ENCODE measurements at places on chromosomes 1 and 21.

- DNase-seq, result no peak
Observed at GRCh38 chr21:23021481-23021880, 2023.3 kb downstream of the NCAM2 start.

GRCh38 chr21:45959779-45960390, 21.7 kb upstream of the COL6A1 start:
- DNase-seq, result no peak

DNA sequence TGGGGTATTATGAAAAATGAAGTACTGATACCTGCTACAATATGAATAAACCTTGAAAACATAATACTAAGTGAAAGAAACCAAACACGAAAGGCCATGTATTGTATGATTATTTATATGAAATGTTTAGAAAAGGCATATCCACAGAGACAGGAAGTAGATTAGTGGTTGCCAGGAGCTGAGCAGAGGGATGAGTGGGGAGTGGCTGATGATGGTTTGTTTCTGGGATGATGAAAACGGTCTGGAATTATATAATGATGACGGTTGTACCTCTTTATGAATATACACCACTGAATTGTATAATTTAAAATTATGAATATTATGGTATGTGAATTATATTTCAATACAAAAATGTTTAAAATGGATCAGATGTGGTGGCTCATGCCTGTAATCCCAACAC, 63.8 kb upstream of the MPC2 start:
- no peak for DNase-seq

GRCh38 chr1:244735876-244736561, 83.1 kb downstream of the DESI2 start:
- DNase-seq, result no peak

DNA sequence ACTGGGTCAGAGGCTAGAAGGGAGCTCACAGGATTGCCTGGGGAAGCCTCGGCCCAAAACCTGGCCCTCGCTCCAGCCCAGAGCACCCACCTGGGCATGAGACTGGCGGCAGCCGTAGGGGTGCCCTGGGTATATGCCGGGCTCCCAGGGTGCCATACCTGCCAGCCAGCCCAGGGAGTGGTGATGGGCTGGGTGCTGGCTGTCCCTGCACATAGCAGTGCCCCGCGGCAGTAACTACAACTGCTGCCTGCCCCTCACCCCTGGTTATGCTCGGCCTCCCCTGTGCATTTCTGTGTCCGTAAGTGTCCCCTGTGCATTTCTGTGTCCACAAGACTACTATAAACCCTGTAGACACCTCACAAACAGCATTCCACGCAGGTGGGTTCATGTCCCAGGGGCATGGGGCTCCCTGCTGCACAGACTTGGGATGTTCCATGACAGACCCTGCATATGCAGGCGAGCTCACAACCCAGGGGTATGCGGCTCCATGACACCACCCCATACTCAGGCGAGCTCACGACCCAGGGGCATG, 5.8 kb upstream of the SPATC1L start:
- DNase-seq, result no peak

GRCh38 chr1:170931650-170932049, 3.7 kb upstream of the MROH9 start:
- peak; percentile 6 for DNase-seq

- DNase-seq, result no peak
Observed at GRCh38 chr1:35629051-35629450, 12.3 kb downstream of the PSMB2 start.

DNA sequence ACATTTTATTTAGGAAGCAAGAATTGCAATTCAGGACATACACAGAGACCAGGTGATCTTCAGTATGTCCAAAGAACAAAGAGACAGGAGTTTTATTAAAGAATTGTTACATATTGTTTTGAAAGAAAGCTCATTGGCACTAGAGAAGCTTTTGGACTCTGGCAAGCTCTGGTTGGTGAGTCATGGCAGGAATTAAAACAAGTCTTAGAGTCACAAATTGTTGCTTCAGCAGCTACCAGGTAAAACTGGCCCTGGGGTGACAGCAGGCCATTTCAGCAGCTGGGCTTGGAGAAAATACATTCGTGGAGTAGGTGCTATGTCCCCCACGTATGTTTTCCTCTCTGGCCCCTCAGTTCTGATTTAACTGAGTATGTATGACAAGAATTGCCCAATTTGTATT, 58.8 kb downstream of the MAP3K21 start:
- DNase-seq, result no peak

DNA sequence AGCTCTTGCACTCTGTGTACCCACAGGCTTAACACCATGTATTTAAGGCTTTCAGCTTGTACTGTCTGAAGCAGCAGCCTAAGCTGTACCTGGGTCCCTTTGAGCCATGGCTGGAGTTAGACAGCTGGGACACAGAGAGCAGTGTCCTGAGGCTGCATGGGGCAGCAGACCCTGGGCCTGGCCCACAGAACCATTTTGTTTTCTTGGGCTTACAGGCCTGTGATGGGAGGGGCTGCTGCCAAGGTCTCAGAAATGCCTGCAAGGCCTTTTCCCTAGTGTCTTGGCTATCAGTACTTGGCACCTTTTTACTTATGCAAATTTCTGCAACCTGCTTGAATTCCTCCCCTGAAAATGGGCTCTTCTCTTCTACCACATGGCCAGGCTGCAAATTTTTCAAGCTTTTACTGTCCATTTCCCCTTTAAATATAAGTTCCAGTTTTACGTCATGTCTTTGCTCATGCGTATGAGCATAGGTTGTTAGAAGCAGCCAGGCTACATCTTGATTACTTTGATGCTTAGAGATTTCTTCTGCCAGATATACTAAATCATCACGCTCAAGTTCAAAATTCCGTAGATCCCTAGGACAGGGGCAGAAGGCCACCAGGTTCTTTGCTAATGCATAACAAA, 143.9 kb downstream of the CLEC20A start:
- no peak for DNase-seq

GRCh38 chr1:226397011-226397926, 10.6 kb downstream of the PARP1 start:
- no peak for DNase-seq

DNA sequence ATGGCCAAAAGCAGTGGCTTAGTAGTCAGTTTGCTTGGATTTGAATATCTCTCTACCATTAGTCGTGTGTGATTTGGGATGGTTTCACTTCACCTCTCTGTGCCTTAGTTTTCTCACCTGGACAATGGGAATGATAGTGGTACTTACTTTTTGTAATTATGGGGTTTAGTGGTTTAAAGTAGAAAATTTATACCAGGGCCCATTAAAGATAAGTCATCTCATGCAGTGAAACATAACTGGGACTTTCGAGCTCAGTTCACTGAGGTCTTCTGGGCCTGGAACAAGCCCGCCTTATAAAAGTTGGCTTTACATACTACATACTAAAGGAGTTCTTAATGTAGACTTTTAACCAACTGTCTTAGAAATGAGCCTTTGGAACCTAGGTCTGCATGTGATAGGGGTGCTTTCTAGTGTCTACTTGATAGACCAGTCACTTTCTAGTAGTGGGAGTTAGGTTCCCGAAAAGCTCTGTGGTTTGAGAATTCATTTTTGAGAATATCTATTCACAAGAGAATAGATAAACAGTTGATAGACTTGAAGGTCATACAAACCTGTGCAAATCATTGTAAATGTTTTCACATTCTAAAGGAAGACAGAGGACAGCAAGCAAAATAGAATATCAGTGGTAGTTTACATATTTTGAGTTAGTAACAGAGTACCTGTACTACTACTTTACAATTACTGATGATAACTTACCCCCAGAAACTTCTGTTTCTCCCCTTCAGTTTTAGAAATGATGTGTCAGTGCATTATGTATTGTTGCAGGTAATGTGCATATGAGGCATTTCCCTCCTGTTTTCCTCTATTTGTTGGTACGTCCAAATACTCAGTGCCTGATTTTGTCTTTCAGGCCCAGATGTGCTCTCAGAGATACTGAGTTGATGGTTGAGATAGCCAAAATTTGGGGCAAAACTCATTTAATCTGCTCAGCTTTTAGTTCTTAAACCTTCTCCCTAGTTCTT, 48.0 kb downstream of the DYRK1A start:
- DNase-seq, result no peak

- DNase-seq, result no peak
Observed at GRCh38 chr21:38639571-38640354, 141.5 kb upstream of the ERG start.

DNA sequence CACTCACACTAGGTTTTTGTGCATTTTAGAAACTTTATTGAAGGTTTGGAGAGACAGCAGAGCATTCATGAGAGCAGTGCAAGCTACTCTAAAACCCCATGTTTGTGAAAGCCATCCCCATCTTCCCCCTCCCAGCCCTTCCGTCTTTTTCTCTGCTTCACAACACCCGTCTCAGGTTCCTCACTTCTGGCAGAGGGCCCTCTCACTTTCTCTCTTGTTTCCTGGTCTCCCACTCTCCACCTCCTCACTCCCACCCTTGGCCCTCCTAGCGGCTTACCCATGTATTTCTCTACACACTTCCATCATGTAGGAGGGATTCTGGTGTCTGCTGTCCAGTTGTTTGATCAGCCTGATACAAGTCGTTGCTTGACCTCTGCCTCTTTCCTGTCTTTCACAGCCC, 92.7 kb downstream of the LRRC8C start:
- no peak for DNase-seq

- no peak for DNase-seq
Observed at GRCh38 chr1:185990565-185990964, 256.4 kb downstream of the HMCN1 start.

- DNase-seq, result peak; percentile 30
Observed at GRCh38 chr1:241336335-241336734, 20.7 kb downstream of the RGS7 start.

DNA sequence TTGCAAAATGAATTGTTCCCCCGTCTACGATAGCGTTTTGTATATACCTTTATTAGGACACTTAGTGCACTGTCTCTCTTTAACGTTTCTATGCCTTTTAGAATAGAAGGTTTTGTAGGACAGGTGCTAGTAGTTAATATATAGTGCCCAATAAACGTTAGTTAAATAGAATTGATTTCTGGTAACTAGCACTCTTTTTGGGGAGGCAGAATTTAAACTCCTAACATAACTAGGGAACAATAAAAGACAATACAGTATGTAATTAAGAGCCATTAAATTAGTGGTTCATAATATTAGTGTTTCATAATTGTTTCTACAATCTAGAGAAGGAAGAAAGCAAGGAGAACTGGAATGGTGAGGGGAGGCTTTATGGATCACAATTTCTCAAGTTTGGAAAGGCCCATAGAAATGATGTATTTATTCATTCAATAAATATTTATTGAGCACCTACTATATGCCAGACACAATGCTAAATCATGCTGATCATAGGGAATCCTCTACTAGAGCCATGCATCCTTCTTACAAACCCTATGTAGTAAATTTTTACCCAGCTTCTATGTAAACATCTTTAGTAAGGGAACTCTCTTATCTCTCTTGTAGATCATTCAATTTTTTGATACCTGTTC, 742 bp downstream of the POLR3GL start:
- no peak for DNase-seq

DNA sequence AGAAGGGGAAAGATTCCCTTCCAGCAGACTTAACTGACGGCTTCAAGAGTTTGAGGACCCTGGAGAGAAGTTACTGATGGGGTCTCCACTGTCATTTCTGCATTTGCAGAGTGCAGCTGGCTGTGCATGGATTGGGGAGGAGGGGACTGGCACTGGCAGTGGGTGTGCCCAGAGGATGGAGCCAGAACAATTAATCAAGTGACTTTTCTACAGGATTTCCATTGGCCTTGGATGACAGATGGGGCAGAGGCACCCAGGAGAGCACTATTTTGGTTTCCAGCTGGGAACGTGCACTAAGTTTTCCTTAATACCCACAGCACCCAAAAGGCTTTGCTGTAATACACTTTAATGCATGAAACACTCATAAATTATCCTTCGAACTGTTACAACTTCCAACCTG, 1.3 kb downstream of the NGF start:
- no peak for DNase-seq

- DNase-seq, result no peak
Observed at GRCh38 chr1:14759042-14759818, 160.7 kb downstream of the KAZN start.

DNA sequence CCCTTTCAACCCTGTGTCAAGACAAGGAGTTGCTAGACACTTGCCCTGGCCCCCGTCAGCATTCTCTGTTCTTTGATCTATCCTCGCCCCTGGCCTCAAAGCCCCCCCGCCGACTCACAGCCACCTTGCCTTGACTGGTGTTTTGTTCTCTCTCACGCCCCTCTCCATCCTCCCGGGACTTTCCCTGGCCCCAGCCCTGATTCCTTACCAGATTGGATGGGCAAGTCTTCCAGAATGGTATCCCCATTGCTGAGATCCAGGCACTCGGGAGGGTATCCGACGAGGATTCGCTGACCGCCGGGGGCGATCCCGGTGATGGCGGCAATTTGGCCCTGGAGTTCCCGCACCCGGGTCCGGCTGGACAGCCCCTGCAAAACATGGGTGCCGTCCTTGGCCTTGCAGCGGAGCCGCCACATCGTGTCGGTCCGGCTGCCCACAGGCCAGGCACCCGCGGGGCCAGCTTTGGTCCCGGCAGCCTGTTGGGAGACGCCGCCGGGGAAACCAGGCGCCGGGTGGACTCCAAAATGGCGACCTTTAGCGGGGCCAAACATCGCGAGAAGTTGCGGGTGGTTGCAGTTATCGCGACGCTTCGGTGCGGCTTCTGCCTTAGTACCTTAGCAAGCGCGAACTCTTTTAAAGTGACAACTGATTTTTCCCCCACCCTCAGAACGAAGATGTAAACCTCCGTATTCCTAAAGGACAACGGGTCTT, 373 bp downstream of the YOD1 start:
- peak; percentile 97 for DNase-seq

- no peak for DNase-seq
Observed at GRCh38 chr1:163161841-163162240, 40.9 kb downstream of the RGS5 start.

DNA sequence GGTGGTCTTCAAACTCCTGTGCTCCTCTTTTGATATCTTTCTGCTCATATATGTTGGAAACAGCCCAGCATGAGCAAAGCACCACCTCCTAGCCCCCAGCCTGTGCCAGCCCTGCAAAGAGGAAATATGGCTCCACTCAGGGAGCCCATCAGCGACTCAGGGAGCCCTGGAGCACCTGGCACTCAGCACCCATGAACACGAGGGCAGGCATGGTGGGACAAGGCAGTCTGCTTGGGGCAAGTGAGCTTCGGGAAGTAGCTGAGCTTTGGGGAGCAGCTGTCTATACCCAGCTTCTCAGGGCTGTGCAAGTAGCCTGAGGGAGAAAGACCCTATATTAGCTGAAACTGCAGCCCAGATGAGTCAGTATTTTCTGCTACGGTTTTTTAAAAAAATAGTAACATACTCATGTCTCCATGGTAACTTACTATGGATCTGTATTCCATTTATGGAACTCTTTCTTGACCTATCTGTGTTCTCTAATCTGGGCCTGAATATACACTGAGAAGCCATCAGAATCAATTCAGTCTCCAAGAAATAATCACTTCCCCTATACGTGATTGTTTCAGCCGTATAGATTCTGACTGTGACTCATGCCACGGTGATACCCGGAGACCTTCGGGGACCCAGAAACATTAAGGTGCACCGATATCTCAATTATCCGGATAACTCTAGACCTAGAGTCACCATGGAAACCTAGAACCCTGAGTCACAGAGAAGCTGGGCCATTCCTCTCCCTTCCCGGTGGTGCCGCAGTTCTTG, 1.5 kb upstream of the ETS2 start:
- peak; percentile 41 for DNase-seq

Measured in HT-29 (cell line).